ENCODE measurements at places on chromosomes 13 and 19.

DNA sequence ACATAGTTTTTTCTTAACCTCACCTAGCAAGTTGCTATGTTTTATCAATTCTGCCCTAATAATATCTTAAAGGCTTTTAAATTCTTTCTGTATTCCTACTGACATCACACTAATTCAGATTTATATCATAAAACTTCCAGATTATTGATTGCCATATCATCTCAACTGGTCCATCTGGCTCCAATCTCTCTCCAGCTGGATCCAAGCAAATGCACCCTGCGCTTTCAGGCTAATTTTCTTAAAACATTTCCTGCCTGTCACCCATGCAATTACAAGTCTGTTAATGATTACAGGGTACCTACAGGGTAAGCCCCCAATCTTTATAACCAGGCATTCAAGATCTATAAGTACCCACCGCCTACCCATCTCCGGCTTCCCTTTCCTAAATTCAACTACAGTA, 95.2 kb downstream of the SERP2 start:
- no peak for DNase-seq

DNA sequence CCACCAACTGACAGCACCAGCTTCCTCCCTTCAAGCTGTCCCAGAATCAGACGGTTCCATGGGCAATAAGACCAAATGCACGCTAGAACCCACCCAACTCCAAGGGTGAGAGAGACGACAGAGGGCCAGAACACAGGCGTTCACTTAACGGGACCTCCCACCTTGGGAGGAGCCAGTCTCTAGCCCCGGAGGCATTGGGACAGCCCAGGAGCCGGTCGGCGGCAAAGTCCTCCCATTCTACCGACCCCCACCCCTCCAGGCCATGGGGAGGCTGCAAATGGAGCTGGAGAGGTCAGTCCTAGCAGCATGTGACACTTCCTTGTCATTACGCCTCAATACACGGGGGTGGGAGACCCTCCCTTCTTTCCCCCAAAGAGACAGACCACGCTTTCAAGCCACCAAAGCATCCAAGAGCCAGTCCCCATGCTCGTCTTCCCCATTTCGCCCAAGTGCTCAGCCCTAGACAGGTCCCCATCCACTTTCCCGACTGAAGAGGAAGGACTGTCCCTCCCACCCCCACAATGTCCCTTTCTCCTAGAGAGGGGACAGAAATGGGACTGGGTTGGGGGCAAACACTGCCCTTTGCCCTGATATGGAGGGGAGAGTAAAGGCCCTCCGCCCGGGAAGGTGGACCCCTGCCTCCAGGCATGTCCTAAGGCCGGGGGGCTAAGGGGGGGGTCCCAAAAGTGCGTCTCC, 964 bp downstream of the KHSRP start:
- DNase-seq, result peak; percentile 97

- no peak for DNase-seq
Measured at GRCh38 chr13:40438022-40438680, 228.3 kb downstream of the FOXO1 start.

GRCh38 chr19:5578097-5578846, 10.5 kb upstream of the TINCR start:
- DNase-seq, result peak; percentile 97

- peak; percentile 98 for DNase-seq
Measured at GRCh38 chr19:3698974-3699740, 1.1 kb downstream of the PIP5K1C start.

GRCh38 chr19:913080-913748, at the start of gene R3HDM4:
Gene R3HDM4, minus strand, starts transcription at chr19:913219. Its CDS starts 62 bp downstream, at chr19:913157.
- peak; percentile 100 for DNase-seq

GRCh38 chr19:45138303-45138751, 22.5 kb downstream of the NKPD1 start:
- peak; percentile 83 for DNase-seq

- DNase-seq, result no peak
Measured at GRCh38 chr13:109655206-109655600, 131.2 kb downstream of the IRS2 start.

DNA sequence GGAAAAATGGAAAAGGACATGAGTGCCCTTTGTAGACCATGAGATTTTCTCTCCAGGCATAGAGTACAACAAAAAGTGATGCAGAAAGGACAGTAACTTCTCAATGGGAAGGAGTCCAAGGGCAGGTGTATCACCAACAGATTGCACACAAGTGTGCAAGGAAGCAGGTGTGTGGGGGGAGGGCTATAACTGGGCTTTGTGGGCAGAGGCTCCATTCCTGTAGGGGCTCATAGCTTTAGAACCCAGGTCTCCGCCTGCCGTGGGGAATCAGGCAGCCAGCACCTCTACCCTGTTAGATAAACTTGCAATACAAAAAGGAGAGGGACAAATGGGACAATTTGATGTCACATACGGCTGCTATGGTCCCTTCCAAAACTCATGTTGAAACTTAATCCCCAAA, 119.8 kb downstream of the MIPEP start:
- DNase-seq, result peak; percentile 9

DNA sequence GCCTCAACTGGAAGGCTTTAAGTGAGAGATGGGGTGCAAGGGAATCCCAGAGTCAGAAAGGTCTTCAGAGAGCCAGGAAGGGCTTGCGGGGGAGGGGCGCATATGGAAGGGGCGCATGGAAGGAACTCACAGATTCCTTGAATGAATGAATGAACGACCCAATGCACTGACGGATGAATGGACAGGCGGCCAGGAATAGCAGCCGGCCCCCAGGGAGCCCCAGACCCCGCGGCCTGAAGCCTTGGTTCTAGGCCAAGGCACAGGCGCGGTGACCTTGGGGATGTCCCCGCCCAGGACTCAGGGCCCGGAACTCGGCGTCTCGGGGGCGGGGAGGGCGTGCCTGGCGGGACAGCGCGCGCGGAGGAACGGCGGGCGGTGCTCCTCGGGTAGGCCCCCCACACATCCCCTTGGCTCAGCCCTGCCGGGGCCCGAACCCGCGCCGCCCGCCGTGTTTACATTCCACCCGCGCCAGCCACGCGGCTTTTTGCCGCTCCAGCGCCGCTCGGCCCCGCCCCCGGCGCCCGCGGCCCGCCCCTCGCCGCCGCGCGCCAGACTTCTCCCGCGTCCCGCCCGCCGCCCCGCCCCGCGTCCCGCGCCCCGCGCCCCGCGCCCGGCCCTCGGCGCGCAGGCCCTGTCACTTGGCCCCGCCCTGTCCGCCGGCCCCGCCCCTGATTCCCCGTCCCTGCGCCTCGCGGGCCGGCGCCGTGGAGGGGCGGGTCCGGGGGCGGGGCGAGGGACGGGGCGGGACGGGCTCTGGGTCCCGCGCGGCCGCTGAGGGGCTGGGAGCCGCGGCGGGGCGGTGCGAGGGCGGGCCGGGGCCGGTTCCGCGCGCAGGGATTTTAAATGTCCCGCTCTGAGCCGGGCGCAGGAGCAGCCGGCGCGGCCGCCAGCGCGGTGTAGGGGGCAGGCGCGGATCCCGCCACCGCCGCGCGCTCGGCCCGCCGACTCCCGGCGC, at the start of gene CCNE1:
CCNE1 (plus strand) TSS at position 867 of the 955 bp plus-strand sequence. CDS start 565 bp downstream, outside the sequence.
- DNase-seq, result peak; percentile 100

- DNase-seq, result peak; percentile 81
Measured at GRCh38 chr19:35959040-35959967, 23.1 kb downstream of the LRFN3 start.

GRCh38 chr13:102904408-102904862, 58.6 kb downstream of the ERCC5 start:
- DNase-seq, result no peak

GRCh38 chr19:30328096-30328495, 44.1 kb upstream of the ZNF536 start:
- DNase-seq, result no peak

GRCh38 chr19:13629687-13630357, 123.5 kb upstream of the CACNA1A start:
- DNase-seq, result peak; percentile 76

GRCh38 chr13:60758637-60759036, 361.6 kb downstream of the TDRD3 start:
- DNase-seq, result no peak

- no peak for DNase-seq
Measured at GRCh38 chr13:29835280-29836061, 14.9 kb downstream of the UBL3 start.

DNA sequence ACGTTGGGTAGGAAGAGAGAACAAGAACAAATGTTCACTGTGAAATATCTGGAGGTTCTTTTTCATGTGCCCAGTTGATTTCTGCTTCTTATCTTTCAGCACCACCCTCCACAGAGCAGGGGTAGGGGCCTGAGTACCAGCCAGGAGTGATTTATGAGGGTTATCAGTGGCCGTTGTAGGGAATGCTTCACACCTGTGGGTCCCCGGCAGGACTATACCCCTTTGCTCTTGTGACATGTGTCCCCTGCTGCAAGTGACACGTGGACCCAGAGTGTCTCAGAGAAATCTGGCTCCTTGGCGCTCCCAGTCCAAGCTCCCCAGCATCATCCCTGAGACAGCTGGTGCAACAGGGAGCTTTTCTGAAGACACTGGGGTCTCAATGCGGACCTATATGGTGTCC, 29.7 kb downstream of the SIAH3 start:
- DNase-seq, result no peak

GRCh38 chr13:23447927-23448326, 14.4 kb upstream of the SACS start:
- no peak for DNase-seq

DNA sequence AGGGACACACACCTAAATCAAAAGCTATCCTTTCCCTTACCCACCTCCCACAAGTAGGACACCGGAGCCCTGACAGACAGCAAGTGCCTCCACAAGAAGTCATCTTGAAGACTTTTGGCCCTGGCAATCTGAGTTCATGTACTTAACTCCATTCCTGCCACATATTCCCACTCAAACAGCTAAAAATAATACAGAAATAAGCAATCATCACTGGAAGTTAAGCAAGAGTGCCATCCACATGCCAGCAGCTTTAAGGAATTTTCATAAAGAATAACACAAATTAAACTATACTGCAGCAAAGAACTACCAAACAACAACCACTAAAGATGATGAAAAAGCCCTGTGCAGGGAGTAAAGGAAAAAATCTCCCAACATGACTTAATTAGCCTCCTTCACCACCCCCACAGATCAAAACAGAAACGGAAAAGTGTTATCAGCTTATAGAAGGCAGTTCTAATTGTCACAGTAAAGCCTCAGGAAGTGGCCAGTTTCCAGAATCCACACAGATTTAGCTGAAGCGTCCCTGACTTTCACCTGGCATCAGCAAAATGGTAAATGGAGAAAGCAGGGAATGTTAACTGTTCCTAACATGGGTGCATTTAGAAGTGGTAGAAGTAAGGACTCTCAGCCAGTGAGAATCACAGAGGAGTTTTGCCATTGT, 343.9 kb downstream of the TBC1D4 start:
- DNase-seq, result no peak

DNA sequence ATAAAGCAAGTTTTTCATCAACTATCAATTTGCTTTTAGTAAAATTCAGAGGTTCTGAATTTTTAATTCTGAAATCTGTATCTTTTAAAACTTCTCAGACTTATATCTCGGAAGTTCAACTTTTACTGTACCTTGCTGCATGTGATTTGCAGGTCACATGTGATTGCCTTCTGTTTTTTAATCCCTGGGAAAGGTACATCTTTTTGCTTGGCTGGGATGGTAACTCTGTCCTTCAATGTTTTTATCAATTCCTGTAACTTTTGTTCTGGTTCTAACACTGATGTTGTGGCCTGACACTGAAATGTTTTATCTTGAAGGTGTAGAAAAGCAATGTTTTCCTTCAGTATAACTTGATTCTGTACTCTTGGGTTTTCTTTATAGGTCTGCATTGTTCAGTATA, 16.2 kb upstream of the NAA16 start:
- no peak for DNase-seq

GRCh38 chr13:41546372-41547190, 89.2 kb downstream of the RGCC start:
- DNase-seq, result peak; percentile 98

DNA sequence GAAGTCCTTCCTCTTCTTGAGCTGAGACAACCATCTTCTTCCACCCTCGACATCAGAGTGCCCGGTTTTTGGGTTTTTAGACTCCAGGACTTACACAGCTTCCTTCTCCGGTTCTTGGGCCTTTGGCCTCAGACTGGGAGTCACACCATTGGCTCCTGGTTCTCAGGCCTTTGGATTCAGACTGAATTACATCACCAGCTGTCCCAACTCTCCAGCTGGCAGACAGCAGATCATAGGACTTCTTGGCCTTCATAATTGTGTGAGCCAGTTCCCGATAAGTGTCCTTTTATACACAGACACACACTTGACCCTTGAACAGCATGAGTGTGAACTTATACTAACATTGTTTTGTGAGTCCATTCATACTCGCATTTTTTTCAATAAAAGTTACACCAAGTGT, 166.0 kb upstream of the UBL3 start:
- DNase-seq, result no peak

Measured in osteoblast (primary cell).